ENCODE measurements at places on chromosomes 5 and 9.
A peak's percentile ranks its signal among the peaks of the same experiment; 100 is the strongest.

- no peak for DNase-seq
Measured at GRCh38 chr9:71743217-71743705, 25.1 kb downstream of the CEMIP2 start.

DNA sequence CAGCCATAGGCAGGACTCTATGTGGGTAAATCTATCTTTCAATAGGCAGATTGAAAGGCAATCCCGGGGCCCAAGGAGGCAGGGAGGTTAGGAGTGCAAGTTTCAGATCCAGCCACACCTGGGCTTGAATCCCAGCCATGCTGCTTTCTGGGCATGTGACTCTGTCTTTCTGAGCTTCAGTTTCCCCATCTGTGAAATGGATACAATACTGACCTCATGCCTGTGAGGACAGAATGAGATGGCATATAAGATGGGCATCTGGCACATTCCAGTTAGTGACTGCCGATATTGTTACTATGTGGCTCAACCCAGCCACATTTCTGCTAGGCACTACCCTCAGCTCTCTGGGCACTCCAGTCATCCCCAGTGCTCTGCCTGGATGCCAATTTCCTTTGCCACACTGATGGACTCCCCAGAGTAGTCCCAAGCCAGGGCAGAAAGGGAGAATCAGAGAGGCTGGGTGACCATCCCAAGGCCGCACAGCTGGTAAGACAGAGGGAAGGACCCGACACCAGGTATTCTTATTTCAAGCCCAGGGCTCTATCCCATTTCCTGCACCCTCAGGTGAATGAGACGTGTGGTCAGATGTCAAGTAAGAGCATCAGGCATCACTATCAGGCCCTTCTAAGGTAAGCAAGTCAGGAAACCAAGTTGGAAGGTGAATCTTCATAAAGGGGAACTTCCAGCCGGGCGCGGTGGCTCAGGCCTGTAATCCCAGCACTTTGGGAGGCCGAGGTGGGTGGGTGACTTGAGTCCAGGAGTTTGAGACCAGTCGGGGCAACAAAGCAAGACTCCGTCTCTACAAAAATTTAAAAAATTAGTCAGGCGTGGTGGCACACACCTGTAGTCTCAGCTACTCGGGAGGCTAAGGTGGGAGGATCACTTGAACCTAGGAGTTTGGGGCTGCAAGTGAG is 38.7 kb downstream of the SH3PXD2B start:
- DNase-seq = no peak

GRCh38 chr9:16441791-16442190 is 428.7 kb downstream of the BNC2 start:
- no peak for DNase-seq

DNA sequence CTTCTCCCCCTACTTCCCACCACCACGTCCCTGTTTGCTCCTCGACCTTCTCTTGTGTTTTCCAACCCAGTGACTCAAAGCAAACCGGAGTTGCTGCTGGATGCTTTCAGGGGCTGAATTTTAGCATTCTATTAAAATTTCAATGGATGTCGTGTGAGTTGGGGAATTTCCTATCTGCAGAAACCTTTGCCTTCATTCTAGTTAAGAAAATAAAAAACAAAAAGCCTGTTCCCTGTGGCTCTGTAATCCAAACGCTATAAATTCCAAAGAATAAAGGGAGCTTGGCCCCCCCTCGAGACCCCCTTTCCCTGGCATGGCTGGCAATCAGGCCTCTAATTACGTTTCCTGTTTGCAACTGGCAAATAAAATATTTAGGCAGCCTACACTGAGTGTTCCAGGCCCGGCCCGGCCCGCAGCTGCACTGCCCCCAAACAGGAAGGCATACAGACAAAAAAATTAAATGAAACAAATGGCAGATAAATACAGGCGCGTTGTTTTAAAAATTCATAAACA is 139.4 kb upstream of the PPP1R26 start:
- no peak for DNase-seq

- DNase-seq = no peak
Measured at GRCh38 chr5:138716456-138716924, 36.7 kb upstream of the CTNNA1 start.

- no peak for DNase-seq
Measured at GRCh38 chr5:141186897-141187512, at the start of gene PCDHB9. Gene PCDHB9, plus strand, starts transcription at chr5:141187161. Its CDS starts 158 bp downstream, at chr5:141187319.

DNA sequence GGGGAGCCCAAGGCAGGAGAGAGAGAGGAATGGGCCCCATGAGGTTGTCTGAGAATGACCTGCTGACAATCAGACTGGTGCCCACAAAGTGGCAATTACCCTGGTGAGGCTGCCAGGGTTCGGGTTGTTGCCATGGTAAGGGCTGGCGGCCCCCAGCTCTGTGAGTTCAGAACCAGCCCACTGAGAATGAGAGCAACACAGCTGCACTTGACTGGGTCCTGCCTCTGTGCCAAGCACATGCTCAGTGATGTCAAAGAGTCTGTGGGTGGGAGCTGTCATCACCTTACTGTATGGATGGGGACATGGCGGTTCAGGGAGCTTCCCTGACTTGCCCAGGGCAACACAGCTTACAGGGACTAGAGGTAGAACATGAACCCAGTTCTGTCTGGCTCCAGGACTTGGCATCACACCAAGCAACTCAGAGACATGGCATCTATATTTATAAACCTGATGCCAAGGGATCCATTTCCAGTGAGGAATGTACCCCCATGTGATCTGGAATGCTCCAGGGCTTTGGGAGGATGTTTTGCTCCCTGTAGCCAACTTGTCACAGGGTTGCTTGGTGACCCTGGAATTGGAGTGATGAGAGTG is 38.2 kb upstream of the TEX48 start:
- DNase-seq = no peak

- no peak for DNase-seq
Measured at GRCh38 chr9:18825656-18826170, 207.3 kb downstream of the SAXO1 start.

GRCh38 chr5:54518818-54519508 is 1.4 kb downstream of the SNX18 start:
- no peak for DNase-seq

GRCh38 chr9:126295082-126295477 is 31.5 kb upstream of the MVB12B start:
- no peak for DNase-seq

DNA sequence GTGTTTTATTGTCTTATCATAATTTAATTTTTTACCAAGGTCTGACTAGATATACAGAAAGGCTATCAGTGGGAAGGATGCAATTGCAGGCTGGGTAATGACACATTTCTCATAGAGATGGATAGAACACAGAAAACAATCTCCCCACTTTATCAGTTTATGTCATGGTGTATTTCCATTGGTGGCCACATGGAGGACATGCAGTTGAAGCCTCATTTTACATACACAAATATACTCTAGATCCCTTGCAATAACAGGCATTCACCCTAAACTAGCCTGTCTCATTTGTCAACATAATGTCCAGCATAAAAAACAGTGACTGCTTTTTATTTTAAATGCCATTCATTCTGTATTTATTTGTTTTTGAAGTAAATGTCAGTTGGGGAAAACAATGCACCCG is 526.3 kb downstream of the GABRG2 start:
- no peak for DNase-seq

DNA sequence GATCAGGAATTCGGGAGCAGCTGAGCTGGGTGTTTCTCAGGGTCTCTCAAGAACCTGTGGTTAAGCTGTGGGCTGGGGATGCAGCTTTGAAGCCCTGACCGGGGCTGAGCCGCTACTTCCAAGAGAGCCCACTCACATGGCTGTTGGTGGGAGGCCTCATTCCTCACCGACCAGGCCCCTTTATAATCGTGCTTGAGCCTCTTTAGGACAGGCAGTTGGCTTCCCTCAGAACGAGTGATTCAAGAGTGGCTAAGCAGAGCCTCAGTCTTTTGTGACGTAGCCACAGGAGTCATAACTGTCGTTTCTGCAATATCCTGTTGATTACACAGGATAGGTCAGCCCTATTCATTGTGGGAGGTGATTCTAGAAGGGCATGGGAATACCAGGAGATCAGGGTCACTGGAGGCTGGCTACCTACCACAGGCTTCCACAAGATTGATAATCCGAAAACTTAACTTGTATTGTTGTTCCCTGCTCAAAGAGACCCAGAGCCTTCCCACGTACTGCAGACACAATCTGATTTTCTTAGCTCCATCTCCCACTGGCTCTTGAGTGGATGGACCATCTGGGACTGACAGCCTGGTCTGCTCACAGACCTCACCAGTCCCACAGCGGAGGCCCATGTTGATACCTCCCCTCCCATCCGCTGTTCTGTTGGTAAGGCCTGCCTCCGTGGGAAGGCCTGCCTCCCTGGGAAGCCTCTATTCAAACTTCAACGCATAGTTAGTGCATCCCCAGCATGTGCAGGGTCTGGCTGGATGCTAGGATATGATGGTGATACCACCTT is 3.0 kb upstream of the ERGIC1 start:
- DNase-seq = peak; percentile 34

DNA sequence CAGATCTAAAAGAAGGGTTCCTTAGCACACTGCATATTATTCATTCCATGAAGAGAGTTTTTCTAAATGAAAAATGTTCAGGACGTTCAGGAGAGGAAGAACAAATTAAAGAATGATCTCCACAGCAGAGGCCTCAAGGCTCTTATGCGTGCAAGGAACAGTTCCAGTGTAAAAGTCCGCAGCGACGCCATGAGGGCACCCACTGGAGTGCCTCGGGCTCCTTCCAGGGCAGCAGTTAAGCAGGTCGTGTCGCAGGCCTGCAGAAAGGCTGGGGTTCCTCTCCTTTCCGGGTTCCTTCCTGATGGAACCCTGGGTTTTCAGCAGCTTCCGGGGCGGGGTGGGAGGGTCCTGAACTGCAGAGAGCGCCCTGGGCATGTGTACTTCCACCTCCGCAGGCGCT is 87.1 kb upstream of the SELENOP start:
- no peak for DNase-seq

DNA sequence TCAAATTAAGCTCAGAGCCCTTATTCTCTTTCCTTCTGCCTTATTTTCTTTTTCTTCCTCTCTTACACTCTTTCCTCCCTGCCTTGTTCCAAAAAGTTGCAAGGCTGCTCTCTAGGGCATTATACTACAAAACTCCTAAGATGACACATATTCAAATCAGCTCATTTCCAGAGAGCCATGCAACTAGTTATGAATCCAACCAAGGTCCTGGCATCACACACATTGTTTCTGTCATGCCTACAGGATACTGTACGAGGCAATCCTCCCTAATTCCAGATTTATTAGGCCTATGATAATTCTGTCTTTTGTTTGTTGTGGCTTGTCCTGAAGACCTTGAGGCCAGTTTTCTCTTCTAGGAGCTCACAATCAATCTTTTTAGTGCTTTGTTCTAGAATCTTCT is 87.0 kb upstream of the TBCA start:
- DNase-seq = no peak

DNA sequence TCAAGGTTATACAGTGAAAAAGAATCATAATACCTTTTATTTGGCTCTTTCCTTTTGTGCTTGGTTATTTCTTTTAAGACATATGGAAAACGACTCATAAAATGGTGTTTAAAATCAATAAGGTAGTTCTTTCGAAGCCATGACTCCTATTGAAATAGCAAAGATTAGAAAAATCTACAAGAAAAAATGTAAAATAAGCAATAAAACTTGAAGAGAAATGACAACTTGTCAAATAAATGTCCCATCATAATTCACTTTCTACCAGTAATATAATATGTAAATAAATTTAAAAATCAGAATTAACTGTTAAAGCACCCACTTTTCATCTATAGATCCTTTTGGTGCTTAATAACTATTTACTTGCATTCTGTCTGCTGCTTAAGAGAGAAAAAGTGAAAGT is 12.5 kb downstream of the TEX10 start:
- DNase-seq = no peak

GRCh38 chr9:137987244-137988030 is 109.9 kb downstream of the CACNA1B start:
- no peak for DNase-seq

GRCh38 chr5:61289669-61290306 is 42.3 kb upstream of the ZSWIM6 start:
- no peak for DNase-seq

GRCh38 chr9:129495620-129496472 is 125.1 kb downstream of the C9orf50 start:
- DNase-seq = peak; percentile 76

- DNase-seq = no peak
Measured at GRCh38 chr9:134178768-134179551, 14.6 kb upstream of the RNU6ATAC start.

GRCh38 chr9:121191235-121191634 is 10.4 kb downstream of the RAB14 start:
- DNase-seq = no peak

- peak; percentile 61 for DNase-seq
Measured at GRCh38 chr9:132800038-132800648, 77.9 kb downstream of the AK8 start.

DNA sequence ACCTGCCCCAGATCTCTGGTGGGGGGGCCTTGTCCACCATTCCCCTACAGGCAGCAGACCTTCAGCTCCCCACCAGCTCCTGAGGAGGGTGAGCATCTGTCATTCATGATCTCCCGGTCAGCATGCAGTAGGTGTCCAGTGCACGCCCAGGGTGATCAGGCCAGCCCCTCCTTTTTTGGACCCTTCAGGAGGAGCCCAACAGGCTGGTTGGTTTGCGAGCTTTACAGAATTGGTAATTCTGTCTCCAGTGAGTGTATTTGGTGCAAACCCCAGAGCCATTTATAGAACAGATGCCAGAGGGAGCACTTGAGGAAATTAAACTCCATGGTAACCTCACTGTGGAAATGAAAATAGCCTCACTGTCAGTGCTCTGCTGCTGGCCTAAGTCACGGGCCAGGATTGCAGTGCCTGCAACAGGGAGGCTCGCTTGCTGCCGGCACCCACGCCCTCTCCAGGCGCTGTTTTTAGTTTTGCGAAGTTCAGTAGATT is 23.4 kb downstream of the WNK2 start:
- no peak for DNase-seq

DNA sequence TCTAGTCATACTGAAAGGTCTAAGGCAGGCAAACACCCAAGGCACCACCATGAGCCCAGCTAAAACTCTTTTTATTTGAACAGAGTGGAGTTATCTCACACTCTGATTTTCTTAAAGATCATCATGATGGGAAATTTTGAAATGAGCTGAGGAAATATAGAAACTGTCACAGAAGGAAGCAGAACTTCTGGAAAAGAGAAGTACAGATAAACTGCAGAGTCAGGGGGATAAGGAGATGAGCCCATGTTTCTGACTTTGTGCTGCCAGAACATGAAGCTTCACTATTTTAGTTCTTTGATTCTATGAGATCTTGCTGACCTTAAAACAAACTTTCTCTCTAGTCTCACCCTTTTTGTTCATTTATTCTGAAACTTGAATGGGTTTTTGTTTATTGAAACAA is 406.5 kb upstream of the EDIL3 start:
- no peak for DNase-seq

DNA sequence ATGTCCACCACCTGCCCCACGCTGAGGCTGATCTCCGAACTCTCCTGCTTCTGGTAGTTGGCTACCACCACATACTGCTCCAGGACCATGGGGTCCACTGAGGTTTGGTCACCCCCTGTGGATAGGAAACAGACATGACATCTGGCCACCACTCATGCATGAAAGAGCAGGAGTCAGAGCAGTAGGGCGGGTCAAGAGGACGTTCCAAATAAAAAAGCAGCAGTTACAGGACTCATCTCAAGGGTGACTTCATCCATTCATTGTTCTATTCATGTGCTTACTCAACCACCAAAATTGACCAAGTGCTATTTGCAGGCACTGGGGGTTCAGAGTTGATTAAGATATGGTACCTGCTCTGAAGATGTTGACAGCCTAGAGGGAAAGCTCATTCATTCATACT is 79.2 kb upstream of the UBTD2 start:
- DNase-seq = no peak

All from HL-60 (cell line).